Central memory CD4-positive, alpha-beta T cell (primary cell): ENCODE measurements at places on chromosomes 4 and X.

- no peak for DNase-seq
Measured at GRCh38 chr4:149164282-149164681, 651.4 kb downstream of the IQCM start.

GRCh38 chr4:187059895-187060294, 336.2 kb upstream of the FAT1 start:
- DNase-seq = no peak

- DNase-seq = no peak
Measured at GRCh38 chr4:7332216-7333023, 102.3 kb downstream of the PSAPL1 start.

- DNase-seq = no peak
Measured at GRCh38 chr4:6011686-6012085, 6.5 kb downstream of the C4orf50 start.

- DNase-seq = no peak
Measured at GRCh38 chr4:4598851-4599411, 57.1 kb upstream of the STX18 start.

DNA sequence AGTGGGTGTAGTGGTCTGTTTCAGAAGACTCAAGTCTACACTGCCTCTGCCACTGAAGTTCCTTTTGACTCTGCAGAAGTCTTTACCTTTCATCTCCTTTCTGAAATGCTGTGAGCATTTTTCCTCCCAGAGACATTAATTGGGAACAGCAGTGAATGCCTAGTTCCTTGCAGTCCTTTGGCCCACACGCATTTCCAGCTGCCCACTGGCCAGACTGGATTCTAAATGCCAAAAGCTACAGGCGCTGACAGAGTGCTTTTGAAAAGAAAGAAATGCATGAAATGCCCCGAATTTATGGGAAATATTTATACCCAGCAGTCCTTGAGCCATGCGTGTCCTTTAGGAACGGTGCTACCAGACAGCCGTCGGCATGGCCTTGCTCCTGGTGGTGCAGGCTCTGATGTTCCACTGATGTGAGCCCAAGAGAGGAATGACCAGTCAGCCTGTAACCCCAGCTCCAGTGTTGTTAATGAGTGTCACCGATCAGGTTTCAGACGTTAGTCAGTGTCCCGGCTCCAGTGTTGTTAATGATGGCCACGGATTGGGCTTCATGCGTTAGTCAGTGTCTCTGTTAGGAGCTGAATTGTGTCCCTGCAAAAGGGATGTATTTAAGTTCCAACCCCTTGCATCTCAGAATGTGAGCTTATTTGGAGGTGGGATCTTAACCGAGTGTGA, 132.6 kb downstream of the TBL1X start:
- DNase-seq = no peak

GRCh38 chr4:142405021-142405694, 440.9 kb downstream of the INPP4B start:
- peak; percentile 63 for DNase-seq

GRCh38 chrX:115642311-115642710, 81.3 kb downstream of the PLS3 start:
- no peak for DNase-seq

DNA sequence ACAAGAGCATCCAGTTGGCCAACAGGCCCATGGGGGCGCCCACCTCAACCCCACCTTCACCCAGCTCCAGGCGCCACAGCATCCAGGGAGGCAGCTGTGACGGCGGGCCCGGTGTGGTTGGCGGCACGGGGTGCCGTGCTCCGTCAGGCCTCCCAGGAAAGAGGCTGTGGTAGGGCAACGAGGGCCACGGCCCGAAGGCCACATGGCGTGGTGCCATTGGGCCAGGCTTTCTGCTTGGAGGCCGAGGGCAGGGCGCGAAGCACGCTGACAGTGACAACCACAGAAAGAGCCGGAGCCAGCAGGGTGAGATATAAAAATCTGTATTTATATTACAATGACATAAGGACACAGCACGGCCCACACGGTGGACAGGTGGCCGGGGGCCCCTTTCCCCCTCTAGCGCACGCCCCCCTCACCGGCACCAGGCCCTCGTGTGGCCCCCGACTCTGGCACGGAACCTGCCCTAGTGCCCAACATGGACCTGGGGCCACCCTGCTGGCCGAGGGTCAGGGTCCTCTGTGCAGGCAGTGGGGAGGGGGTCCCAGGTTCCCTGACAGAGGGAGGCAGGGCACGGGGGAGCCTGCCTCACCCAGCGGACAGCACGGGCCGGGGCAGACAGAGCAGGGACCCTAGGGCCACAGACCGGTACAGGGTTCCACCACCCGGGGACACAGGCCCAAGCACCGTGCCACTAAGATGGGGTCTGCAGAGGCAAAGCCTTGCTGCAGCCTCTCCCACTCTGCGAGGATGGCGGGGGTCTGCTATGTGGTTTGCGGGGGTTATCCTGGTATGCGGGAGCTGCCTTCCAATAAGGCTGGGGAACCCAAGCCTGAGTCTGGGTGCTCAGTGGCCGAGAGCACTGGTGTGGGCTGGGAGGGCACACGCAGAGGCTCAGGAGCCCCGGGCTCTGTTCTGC, 5.5 kb upstream of the HAUS3 start:
- no peak for DNase-seq

DNA sequence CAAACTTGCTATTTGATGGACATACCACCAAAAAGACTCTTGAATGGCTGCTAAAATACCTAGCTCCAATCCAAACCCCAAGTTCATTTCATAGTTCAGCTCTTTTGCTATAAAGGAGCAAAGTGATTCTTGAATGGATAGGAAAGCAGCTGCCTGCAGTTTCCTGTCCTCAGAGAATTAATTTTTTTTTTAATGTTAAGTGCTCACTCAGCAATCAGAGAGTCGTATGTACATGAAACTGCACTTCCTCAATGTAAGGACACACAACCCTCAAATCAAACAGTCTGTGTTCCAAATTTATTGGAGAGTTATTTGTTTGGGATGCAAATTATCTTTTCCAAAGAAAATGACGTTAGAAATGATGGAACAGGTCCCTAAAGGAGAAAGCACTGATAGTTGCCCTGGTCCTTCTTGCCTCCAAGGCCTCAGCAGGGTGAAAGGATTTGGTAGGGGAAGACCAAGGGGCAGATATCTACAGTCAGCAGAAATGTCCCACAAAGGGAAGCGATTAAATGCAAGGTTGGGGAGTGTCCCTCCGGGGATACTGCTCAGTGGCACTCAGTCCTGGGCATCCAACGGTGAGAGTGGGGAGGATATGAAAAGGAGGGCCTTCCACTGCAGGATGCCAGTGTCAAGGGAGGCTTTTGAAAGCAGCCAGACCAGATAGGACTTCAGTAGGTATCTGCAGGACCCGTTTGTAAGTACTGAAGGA, 67.2 kb upstream of the RASGEF1B start:
- DNase-seq = no peak

DNA sequence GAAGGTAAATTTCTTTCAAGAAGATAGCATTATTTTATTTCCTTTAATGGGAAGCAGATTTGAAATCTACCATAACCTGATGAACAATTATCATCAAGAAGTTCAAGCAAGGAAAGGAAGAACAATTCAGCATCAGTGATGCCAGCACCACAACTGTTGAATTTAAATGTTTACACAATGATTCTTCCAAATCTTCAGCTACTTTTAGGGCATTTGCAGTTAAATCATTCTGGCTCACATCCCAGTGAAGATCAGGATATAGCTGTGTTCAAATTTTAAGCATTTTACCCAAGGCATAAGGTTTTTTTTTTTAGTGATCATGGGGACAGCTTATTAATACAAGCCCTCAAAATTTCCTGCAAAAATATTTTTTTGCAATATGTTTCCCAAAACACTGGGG, 112.9 kb downstream of the SHISA3 start:
- no peak for DNase-seq

- DNase-seq = no peak
Measured at GRCh38 chrX:153440556-153441135, 5.2 kb downstream of the TREX2 start.

DNA sequence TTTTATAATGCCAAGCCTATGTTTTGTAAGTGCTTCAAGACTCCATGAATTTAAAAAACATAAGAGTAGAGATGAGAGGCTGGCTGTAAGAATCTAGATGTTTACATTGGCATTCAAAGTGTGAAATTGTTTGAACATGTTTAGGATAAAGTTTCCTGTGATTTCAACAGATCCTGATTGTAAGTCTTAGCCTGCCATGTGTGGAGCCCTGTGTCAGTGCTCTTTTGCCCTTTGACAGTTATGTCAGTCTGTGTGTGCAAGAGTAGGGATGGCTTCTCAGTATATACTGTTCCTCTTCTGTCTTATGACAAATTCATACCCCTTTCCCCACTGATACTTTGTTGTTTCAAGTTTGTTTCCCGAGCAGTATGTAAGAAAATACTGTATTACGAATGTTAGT, 68.2 kb downstream of the USP9X start:
- DNase-seq = no peak

- DNase-seq = no peak
Measured at GRCh38 chr4:171875291-171875690, 62.1 kb downstream of the GALNTL6 start.

DNA sequence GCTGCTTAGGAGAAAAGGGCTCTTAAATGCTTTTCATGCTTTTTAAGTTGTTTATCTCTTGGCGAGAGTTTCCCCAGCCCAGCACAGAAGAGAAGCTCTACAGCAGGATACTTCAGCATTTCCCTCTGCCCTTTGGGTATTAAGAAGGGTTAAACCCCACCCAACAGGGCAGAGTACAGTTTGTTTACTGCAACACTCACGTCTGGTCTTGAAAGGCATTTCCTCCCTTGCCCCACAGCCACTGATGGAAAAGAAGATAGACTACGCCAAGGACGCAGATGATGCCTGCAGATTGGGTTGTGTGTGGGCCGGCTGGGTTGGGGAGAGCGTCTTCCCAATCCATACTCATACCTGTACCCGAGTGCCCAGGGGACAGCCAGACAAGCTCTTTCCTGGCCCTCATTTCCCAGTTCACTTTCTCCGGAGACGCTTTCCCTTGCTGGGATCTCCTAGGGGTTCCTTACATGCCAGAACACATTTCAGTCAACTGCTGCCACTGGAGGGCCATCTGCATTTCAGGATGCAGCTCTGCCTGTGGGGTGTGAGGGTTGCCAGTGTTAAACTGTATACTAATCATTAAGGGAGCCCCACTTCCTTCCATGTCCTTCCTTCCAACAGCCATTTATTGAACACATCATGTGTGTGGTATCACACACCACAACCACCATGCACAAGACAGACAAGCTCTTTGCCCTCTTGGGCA, 96.5 kb upstream of the DHX15 start:
- DNase-seq = no peak

DNA sequence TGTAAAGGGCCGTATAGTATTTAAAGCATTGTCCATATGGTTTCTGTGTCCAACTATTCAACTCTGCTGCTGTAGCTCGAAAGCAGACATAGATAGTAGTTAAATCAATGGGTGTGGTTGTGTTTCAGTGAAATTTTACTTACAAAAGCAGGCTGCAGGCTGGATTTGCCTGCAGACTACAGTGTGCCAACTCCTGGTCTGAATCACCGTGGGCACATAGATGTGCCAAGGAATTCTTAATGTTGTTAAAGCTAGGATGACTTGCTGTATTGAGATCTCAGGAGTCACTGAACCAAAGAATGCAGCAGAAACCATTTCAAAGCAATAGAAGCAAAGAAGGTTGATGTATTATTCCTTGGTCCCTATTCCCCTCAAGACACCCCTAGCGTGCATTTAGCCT, 379.0 kb downstream of the STIM2 start:
- DNase-seq = no peak

DNA sequence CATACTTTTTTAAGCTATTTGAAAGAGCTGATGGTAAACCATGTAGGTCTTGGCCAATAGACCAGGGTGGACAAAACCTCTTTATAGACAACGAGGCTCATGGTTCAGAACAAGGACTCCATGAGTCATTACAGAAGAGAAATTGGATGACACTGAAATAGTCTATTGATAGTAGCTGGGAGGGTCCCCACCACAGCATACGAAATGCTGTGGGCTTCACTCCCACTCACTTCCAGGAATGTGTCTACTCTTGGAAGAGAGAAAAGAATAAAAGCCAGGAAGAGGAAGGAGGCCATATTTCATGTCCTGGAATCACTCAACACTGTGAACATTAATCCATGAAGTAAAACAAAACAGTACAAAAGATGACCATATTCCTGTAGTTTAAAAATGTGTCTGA, 82.3 kb upstream of the MXRA5 start:
- DNase-seq = no peak

GRCh38 chr4:8248091-8248490, 21.5 kb upstream of the HTRA3 start:
- no peak for DNase-seq

DNA sequence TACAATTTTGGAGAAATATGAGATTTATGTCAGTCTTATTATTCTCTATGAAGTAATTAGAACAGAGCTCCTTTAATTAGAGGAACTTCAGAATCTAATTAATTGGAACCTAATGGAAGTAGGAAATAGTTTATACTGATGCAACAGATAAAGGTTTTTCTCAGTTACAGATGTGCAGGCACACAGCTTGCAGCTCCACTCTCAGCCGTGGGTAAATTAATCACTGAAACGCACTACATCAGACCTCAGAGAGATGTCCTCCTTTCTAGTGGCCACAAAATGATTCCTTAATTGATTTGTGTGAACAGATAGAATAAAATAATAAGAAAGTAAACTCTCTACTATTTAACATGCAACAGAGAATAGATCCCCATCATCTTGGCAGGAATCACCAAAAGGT, 21.5 kb upstream of the NPY2R start:
- no peak for DNase-seq

- no peak for DNase-seq
Measured at GRCh38 chrX:153688911-153689590, 1.3 kb downstream of the SLC6A8 start.

GRCh38 chrX:314049-314448, 4.5 kb downstream of the GTPBP6 start:
- no peak for DNase-seq

DNA sequence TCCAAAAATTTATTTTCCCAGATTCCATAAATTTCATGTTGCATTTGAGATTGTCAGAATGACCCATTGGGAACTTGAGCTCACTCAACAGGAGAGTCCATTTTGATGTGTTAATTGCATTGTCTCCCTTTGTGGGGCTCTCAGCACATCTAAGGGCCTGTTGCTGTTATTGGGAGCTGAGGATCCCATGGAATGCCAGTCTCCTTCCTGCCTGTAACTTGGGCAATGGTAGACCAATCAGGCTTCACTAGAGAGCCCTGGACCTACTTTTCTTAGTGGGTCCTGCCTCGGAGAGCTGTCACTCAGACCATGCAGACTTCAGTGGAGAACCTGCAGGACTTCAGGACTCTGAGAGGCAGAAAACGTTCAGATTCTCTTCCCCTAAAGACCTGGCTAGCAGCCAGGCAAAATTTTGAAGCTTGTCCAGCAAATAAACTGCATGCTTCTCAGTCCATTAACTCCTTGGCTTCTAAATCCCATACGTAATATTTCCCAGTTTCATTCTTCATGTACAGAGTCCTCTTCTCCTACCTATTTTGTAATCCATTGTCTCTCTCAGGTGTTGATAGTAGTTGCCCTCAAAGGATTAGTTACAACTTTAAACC, 25.1 kb downstream of the OCRL start:
- DNase-seq = no peak
